NT2/D1 (cell line): ENCODE measurements at places on chromosomes 16 and 17.
A peak's percentile ranks its signal among the peaks of the same experiment; 100 is the strongest.

DNA sequence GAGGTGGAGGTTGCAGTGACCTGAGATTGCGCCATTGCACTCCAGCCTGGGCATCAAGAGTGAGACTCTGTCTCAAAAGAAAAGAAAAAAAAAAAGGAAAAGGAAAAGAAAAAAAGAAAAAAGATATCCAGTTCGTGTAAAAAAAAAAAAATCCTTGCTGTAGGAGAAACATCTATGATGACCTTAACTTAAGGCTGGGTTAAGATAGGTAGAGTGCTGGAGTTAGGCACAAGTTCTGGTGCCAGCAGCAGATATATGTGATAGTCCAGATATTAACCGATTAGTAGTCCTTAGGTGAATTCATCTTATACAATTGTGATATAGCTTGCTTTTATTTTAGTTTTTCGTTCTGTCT is 17.2 kb downstream of the PSMD11 start:
- no peak for DNase-seq

DNA sequence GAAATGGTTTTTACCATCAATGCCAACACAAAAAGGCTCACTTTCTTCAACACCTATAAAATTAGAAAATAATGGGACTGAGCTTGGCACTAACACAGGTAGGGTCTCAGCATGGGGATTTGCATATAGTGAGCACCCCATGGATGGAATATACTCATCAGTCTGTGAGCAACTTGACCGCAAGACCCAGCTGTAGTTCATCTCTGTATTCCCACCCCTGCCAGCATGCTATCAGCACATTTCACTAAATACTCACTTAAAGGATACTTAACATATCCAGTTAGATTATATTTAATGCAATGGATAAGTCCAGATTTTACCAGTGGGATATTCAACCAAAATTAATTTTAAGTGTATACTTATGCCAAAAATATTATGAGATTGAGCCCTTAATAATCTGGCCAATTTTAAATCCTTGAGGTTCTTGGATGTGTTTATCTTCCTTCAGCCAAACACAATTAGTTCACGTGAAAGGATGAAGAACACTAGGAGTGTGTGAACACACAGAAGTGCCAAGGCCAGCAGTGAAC is 66.7 kb downstream of the C16orf95 start:
- no peak for DNase-seq

DNA sequence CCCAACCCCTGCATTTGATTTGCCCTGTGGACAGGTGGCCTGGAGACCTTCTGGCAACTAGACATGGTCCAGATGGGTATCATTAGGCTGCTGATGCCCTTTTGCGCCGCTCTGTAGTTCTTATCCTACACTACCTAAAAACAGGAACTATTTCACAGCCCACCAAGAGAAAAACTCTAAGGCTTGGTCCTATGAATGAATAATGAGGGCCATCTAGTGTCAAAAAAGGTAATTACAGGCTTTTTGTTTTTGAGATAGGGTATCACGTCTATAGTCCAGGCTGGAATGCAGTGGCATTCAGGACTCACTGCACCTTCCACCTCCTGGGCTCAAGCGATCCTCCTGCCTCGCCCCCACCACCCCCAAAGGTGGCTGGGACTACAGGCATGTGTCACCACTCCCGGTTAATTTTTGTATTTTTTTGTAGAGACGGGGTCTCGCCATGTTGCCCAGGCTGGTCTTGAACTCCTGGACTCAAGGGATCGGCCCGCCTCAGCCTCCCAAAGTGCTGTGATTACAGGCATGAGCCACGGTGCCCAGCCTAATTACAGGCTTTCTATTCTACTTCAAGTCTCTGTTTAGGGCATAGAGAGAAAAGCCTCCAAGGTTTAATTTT is 20.9 kb downstream of the COIL start:
- peak; percentile 33 for DNase-seq

- no peak for DNase-seq
Observed at GRCh38 chr17:82064433-82065192, 991 bp downstream of the DUS1L start.

DNA sequence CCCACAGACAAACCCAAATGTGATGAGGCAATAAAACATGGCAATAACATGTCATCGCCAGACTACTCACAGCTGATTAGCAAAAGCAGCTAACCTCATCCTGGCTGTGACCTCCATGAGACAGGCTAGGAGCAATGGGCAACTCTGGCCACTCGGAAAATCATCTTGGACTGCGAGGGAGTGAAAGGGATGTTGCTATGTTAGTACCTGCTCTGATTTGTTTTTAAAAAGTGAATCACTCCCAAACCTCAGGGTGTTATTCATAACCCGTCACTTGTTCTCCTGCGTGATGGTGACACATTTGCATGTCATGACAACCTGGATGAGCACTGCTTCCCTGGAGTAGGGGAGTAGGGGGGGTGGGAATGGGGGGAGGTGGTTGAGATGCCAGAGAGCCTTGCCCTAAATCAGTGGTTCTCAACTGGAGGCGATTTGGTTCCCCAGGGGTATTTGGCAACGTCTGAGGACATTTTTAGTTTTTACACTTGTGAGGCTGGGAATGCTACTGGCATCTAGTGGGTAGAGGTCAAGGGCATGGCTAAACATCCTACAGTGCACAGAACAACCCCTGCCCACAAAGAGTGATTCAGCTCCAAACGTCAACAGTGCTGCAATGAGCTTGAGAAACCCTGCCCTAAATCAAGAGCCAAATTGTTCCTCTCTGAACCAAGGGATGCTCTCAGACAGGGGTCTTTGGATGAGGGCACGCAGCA is 241.7 kb downstream of the SOX9 start:
- DNase-seq: no peak

DNA sequence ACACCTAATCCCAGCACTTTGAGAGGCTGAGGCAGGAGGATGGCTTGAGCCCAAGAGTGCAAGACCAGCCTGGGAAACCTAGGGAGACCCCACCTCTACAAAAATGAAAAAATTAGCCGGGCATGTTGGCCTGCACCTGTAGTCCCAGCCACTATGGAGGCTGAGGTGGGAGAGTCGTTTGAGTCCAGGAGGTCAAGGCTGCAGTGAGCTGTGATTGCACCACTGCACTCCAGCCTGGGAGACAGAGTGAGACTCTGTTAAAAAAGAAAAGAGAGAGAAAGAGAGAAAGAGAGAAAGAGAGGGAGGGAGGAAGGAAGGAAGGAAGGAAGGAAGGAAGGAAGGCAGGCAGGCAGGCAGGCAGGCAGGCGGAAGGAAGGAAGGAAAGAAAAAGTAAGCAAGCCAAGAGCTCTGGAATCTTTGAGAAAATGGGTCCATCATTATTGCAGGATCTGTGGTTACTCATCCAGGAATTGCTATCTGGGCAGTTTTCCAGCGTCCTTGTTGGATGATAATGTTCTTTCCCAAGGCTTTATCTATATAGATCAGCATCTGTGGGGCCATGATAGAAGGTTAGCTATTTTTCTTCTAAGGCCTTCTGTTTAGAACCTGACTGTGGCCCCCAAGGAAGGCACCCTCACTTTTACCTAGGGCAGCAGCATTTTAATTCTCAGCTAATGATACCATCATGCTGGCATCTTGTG is 533.2 kb upstream of the CDH5 start:
- no peak for DNase-seq

DNA sequence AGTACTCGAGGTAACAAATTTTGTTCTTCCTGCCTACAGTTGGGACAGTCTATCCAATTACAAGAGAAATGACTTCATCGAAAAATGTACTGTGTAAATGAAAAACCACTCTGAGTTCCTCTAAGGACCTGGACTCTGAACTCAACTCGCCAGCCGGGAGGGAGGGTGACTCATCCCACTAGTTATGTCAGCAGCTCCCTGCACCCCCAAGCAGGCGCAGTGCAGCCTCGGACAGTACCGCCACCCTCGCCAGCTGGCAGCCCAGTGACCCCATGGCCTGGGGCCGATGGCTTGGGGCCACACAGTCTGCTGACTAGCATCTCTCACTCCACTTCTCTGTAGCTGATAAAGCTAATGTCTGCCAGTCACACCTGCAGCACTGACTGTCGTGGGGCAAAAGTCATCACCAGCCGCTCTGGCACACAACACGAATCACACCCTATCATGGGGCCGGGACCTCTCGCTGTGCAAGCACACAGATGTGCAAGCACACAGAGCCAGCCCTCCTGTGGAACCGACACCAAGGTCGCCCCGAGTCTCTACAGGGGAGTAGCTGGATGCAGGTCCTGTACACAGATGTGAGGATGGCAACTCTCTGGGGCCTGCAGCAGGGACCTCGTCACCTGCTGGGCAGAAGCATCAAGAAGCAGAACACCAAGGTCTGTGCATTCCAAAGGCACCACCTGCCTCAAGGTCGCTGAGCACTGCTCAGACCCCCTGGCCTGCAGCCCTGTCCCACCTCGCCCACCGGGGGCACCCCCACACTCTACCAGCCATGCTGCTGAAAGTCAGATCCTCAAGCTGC is 5.7 kb downstream of the CSNK1D start:
- no peak for DNase-seq
